CD4-positive, alpha-beta T cell treated with Interleukin-2 at 100 ng/mL for 4 hours (primary cell): ENCODE measurements at places on chromosomes 6 and 20.

DNA sequence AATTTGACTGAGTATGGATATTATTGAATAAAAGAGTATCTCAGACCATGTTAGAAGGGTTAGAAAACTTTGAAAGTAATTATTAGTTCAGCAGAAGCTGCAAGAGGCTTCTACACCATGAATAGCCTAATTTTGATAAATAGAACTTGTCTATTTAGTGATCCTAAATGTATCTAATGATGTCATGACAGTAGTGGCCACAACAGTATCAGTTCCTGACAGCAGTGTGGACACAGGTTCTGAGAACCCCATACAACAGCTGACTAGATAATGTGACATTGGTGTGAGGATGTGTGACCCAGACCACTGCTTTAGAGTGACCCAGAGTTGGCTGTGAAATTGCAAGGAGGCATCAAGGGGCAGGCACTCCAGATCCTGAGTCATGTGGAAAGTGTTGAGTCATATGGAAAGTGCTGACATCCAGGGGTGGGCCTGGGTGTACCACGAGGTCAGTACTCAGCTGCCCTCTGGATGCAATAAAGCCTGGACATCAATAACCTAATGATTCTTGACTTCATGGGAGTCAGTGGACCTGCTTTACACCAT is 754.7 kb downstream of the DHX35 start:
- DNase-seq: no peak

GRCh38 chr6:36655085-36655724 is 23.3 kb upstream of the CDKN1A start:
- DNase-seq: no peak

- no peak for DNase-seq
Measured at GRCh38 chr6:69570106-69570505, 226.7 kb downstream of the LMBRD1 start.

DNA sequence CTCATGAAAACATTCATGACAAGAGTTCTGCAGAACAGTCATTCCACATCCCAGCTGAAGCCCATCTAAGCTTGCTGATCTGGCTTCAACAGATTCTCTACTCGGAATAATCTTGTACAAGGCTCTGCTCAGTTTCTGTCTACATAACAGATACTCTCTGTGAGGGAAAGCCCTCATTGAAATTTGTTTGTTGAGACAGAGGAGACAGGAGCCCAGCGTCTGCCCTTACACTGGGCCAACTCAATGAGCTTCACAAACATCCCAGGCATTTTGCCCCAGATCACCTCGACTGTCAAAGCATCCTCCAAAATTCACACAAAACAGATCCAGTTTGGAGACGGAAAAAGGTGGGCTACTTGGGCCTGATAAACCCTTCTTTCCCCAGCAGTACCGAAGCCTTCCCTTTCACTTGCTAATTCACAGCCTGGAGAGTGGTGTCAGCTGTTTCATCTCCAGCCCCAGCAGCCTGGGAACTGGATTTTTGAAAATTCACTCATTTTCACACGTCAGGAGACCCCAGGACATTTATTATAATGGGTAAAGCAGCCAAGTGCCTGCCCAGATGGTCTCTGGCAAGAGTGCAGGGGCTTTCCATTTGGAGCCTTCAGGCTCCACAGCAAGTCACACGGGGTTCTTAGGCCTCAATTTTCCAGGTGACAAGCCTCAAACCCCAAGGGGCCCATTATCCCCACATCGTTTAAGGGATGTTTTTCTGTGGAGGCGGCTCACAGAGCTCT is 7.3 kb downstream of the CCDC167 start:
- DNase-seq: no peak

DNA sequence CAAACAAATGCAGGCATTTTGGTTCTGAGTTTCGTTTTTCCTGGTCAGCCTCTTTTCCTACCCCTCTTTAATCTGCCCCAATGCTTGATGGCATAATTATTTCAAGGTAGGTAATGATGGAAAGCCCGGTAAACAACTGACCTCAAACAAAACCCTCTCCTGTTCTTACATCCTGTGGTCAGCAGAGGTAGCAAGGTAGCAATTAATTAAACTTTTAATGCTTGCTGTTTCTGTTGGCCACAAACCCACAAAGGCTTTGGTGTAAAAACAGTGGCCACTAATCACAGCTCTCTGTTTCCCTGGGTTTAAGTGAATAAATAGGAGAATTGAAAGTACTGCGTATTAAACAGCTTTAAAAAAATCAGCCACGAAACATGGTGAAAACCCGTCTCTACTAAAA is 261.5 kb upstream of the SOX4 start:
- no peak for DNase-seq

DNA sequence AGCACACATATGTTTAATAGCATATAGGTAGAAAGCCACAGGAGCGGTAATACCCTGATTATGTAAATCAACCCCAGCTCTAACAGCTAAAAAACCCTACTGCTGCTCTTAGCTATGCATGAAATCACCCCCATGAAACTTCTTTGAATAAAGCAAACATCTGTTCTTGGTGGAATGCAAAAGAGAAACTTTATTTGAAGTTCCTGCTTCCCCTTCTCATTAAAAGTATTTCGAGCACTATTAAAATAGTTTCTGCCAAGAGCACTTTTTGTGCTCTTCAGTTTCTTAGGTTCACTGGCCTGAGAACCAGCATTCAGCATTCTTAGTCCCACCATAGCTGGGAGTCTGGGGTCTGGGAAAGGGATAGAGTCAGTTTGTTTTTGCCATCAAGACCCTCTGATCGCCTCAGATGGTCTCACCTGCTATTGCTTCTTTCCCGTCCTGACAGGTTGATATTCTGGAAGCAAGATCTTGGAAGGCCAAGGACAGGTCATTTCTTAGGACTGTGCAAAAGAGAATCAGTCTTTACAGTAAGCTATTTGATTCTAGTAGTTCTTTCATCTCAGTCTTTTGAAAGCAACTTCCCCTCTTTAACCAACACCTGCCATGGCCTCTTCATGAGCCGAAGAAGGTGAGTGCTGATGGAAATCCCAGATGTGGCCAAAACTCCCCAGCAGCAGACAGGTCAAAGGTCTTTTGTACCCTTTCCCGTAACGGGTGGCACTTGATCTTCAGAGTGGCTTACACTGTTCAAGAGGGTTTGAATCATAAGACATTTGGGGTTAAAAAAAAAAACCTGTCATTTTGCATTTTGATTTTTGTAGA is 76.5 kb upstream of the TMEM170B start:
- peak; percentile 4 for DNase-seq

GRCh38 chr6:123533862-123534648 is 102.7 kb downstream of the TRDN start:
- no peak for DNase-seq

DNA sequence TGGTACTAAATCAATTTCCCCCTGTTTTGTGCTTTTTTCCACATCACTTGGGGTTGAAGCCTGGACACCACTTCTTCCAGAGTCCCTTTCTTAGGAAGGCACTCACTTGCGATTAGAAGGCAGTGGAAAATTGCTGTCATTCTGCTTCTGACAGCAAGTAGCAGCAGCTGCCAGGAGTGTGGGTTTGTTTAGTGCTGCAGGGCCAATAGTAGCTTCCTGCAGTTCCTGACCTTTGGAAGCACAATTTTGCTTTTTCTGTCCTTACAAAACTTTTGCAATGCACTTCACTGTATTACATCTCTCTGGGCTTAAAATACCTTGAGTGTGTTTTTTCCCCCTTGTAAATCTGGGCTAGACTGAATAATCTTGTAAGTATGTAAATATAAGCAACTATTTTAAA is 12.5 kb upstream of the HLA-DRA start:
- DNase-seq: no peak

- DNase-seq: peak; percentile 25
Measured at GRCh38 chr6:32816746-32817204, at the start of gene HLA-DOB. TSS of gene HLA-DOB (minus strand) at chr6:32817002. CDS start at chr6:32816951, 51 bp downstream.
